ENCODE measurements at places on chromosomes 6 and 20.

DNA sequence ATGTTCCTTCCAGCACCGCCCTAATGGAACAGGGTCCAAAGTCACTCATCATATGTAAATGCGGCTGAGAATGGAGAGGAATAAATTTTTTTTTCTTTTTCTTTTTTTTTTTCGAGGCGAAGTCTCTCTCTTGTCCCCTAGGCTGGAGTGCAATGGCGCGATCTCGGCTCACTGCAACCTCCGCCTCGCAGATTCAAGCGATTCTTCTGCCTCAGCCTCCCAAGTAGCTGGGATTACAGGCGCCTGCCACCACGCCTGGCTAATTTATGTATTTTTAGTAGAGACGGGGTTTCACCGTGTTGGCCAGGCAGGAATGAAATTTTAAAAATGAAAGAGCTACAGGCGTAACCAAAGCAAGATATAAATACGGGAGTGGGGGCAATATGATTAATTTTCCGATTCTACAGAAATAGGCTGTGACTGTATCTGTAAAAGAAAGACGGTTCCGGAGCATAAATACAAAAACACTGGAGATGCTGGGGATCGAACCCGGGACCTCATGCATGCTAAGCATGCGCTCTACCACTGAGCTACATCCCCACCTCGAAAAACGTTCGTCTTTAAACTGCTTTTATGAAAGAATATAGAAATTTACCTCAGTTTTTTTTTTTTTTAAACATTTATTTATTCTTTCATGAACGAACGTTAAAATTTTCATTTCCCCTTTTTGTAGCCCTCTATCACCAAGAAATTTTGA is 132.2 kb downstream of the GPX5 start:
- DNase-seq = no peak

GRCh38 chr6:137230547-137230946 is 11.4 kb upstream of the IFNGR1 start:
- DNase-seq = no peak

GRCh38 chr20:51906049-51906448 is 103.7 kb upstream of the SALL4 start:
- DNase-seq = no peak

DNA sequence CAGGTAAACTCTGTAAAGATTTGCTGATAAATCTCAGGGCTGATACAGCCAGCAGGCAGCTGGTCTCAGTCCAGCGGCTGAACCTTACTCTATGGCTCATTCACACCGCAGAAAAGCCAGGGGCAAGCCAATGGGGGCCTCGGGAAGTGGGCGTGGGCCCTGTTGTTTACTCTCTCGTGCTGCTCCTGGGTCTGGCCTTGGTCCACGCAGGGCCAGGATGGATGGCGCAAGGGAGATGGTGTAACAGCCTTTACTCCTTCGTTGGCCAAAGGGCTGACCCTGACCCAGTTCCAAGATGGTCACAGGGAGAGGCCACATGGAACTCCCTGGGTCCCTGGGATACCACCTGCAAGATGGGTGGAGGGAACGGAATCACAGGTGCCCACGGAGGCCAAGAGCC is 16.2 kb downstream of the KCNK17 start:
- peak; percentile 23 for DNase-seq

DNA sequence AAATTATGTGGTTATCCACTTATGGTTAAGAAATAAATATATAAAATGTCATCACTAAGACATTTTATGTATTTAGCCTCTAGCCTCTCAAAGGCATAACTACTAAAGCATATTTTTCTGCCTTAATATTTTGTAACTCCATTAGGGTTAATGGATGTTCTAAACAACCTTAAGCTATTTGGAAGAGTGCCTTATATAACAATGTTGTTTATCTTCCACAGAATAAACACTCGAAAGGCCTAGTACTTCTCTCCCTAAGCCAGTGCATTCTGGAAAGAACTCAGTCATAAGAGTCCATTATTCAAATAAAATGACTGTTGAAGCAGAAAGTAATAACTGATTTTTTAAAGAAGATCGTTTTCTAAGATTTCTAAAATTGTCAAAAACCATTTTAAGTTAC is 15.0 kb upstream of the PRIM2 start:
- no peak for DNase-seq

DNA sequence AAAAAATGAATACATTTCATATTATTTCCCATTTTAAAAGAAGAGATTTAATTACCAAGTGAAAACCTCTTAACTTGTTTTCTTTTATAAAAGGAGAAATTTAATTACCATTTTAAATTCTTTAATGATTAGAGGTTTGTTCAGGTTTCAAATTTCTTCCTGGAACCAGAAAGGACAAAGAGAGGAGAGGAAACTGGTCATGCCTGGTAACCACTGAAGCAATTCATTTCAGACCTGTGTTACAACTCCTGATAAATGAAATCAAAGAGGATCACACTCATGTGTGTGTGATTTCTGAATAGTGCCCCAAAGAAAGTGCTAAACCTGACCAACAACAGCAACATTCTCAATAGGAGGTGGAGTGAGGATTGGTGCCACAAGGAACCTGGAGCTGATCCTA is 12.6 kb upstream of the SLPI start:
- DNase-seq = no peak

DNA sequence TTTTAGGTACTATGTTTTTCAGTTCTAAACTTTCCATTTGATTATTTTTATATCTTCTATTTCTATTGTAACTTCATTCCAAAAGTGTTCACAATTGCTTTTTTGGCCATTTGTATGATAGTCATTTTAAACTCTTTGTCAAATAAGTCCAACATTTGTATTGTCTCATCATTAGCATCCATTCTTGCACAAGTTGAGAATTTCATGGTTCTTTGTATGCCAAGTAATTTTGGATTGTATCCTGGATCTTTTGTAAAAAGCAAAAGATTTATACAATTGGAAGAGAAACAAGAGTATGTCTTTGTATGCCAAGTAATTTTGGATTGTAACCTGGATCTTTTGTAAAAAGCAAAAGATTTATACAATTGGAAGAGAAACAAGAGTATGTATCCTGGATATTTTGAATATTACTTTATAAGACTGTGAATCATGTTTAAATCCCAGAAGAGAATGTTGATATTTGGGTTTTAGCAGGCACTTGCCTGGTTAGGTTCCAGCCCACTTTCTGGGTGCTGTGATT is 36.9 kb upstream of the NT5E start:
- DNase-seq = no peak

DNA sequence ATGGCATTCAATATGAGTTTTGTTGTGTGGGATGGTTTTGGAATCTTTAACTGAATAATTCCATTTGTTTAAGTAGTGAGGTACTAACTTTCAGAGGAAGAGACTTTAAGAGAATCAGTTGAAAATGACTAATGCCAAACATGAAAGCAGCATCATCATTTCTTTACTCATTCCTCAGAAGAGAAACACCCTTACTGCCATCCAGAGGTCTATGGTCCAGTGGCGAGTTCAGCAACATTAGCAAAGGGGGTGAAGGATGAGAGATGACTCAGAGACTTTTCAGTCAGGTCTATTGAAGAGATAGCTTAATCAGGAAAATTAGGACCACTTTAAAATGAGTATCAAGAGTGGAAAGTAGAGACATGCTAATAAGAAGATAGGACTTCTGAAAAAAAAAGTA is 118.8 kb downstream of the COL19A1 start:
- no peak for DNase-seq

GRCh38 chr6:170028629-170029345 is 262.1 kb downstream of the DLL1 start:
- DNase-seq = no peak

DNA sequence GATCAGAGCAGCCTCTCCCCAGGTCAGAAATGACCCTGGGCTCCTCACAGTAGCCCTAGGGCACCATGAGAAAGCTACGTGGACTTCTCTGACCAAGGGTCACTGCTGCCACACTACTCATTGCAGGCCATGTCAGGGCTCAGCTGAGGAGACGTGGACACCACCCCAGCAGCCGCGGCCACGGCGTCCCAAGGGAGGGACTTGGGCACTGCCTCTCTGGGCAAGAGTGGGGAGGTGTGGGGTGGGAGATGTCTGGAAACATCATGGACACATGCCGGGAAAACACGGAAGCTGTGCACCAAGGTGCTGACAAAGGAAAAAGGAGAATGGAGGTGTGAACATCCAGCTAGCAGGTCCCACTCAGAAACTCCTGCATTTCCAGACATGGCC is 9.0 kb downstream of the GMEB2 start:
- no peak for DNase-seq

DNA sequence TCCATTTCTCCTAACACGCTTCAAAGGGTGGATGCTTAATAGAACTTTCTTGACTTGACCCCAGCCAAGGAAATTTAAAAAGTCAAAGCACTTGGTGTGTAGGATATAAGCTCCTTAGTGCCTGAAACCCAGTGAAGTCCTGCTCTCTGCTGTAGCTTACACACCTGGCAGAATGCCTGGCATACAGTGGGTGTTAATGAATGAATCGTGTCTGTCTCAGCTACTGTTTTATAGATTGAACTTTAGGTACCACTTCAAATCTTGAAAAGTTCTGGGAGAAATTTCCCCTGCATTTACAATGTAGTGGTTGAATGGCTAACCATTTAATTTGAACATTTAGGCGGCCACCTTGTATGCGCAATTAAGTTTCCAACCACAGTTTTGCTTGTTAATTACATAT is 70.5 kb upstream of the ZNF217 start:
- no peak for DNase-seq

- no peak for DNase-seq
These were observed 4.8 kb upstream of the PRPH2 start for GRCh38 chr6:42727087-42727611.

DNA sequence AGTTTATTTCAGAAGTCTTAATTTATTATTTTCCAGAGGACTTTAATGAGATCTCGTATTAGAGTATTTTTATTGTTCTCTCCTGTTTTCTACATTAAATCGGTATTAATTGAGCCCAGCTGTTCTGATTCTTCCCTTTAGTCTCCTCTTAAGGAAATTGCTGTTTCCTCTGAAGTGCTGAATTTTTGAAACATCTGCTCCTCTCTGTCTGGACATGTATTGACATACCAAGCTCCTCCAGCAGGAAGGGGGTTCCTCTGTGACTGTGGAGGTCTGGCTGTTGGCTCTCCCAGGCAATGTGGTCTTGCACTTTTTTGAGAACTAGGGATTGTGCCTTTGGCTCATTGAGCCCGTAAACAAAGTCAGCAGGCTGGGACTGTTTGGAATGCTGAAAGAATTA is 74.9 kb downstream of the MAP3K4 start:
- DNase-seq = no peak

GRCh38 chr6:31401403-31401802 is 2.0 kb upstream of the MICA start:
- no peak for DNase-seq

- DNase-seq = no peak
These were observed 84.8 kb upstream of the MRPS10 start for GRCh38 chr6:42302411-42302810.

- no peak for DNase-seq
These were observed 4.6 kb upstream of the ZSCAN9 start for GRCh38 chr6:28220257-28221133.

- no peak for DNase-seq
These were observed 79.4 kb upstream of the EPHA7 start for GRCh38 chr6:93498713-93499112.

DNA sequence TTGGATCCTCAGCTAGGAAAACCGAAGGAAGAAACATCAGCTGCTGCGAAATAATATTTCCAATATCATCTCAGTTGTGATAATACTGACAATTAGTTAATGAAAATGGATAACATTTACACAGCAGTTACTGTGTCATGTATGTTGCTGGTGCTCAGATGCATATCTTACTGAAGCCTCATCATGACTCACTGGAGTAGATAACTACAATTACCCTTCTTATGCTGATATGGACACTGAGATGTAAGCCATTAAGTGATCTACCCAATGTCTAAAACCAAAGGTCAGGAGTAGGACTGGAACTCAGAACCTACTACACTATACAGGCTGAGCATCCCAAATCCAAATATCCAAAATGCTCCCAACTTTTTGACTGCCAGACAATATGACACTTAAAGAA is 54.7 kb upstream of the LYRM2 start:
- DNase-seq = no peak

GRCh38 chr20:21016751-21017150 is 89.4 kb downstream of the LINC00237 start:
- DNase-seq = no peak

DNA sequence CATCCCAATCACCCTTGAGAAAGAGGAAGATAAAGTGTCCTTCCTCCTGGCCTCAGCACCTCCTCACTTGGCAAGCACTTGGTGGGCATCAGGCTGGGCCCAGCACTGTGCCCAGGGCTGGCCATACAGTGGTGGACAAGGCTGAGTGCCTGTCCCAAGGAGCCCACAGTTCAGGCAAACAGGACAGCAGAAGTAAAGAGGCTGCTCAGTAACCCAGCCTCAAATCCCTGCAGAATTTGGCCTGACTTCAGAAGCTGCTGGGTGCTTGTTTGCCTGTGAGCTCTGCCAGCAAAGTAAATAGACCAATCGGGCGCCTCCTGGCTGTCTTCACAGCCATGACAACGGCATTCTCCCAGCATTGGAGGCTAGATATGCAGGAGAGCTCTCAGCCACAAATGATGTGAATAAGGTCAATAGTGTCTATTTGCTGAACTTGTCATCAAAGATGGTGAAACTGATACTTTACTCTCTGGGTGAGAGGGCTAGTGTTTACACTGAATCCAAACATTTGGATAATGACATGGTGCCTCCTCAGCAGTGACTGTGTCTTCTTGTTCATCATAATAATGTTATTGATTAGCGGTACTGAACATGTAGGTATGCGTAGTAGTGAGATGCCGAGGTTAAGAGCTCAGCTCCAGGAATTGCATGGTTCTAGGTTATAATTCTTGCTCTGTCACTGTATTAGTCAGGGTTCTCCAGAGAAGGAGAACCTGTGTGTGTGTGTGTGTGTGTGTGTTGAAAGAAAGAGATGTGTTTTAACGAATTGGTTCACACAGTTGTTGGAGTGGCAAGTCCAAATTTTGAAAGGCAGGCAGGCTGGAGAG is 36.9 kb upstream of the FANCE start:
- DNase-seq = peak; percentile 81

GRCh38 chr20:3374296-3374695 is 33.2 kb downstream of the DNAAF9 start:
- DNase-seq = no peak

GRCh38 chr6:168043848-168044415 is 35.1 kb downstream of the FRMD1 start:
- DNase-seq = no peak

GRCh38 chr6:20286968-20287565 is 74.8 kb upstream of the MBOAT1 start:
- DNase-seq = no peak

- DNase-seq = no peak
These were observed 104.5 kb downstream of the KLHL32 start for GRCh38 chr6:97029056-97029455.

- no peak for DNase-seq
These were observed 13.9 kb upstream of the TNFRSF6B start for GRCh38 chr20:63682384-63683139.

GRCh38 chr6:1524040-1524480 is 85.7 kb upstream of the FOXC1 start:
- peak; percentile 81 for DNase-seq

All from HuH-7 (cell line).